ENCODE measurements at places on chromosomes 6 and 20.

GRCh38 chr6:13453771-13454251 is 33.6 kb downstream of the GFOD1 start:
- DNase-seq = peak; percentile 20

DNA sequence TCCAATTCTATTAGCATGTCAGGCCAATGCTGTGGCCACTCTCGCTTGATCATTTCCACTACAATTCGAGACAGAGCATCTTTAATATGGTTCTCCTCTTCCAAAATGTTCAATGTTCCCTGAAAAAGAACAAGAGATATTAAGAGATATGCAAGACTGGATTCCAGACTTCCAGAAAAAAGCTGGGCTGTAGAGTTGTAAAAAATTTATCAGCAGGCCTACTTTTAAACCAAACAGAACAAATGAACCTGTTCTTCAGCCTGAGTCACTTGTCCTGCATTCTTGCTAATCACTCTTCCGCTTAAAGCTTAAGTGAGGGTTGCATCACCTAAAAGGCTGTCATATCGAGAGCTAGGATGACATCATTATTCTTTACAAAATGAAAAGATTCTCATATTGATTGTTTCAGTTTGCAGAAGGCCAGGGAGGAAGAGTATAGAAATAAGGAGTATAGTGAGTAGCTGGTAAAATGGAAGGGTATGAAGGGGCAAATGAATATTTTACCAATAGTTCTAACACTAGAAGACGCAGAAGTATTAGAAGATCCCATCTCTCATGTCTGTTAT is 4.9 kb downstream of the XPO5 start:
- DNase-seq = no peak

- DNase-seq = no peak
These were observed 332.3 kb downstream of the PTPRT start for GRCh38 chr20:42857446-42857845.

- DNase-seq = no peak
These were observed 59.4 kb downstream of the ADGRF5 start for GRCh38 chr6:46862381-46862780.

DNA sequence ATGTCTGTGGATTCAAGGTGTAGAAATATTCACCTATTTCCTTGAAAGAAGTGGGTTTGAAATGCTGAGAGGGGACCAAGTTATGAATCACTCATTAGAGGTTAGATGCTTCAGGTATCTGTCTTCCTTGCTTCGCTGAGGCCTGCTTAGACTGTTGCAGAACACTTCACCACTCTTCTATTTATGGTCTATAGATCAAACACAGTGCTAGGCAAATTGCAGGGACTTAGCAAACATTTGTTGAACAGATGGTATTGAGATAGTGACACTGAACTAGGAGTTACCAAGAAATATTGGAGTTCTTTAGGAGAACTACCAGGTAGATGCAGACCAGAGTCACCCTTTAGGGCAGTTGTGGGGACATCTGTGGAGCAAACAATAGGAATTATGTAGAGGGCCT is 123.8 kb downstream of the RFPL4B start:
- no peak for DNase-seq

GRCh38 chr6:26223650-26224546 is 136.7 kb downstream of the HFE start:
- peak; percentile 48 for DNase-seq

DNA sequence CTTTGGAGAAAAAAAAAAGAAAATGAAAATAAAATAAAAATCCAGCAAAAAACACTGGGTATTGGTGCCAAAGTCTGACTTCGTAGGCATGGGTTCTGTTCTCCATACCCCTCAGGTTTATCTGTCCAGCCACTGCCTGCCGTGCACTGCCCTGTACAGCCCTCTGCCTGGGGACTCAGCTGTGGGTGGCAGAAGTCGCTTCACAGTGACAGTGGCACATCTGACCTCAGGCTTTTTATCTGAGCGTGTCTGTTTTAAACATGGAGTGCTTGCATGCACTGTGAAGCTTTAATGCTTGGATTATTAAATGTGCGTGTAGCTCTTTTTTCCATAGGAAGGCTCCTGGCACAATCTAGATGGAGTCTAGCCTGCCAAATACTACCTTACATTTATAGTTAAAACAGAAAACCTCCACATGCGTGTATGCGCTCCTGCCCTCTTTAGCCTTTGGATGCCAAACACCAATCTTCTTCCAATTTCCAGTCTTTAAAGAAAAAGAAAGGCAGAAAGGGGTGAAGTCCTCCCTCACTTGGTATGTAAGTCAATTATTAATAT is 375.5 kb downstream of the UTRN start:
- DNase-seq = no peak

DNA sequence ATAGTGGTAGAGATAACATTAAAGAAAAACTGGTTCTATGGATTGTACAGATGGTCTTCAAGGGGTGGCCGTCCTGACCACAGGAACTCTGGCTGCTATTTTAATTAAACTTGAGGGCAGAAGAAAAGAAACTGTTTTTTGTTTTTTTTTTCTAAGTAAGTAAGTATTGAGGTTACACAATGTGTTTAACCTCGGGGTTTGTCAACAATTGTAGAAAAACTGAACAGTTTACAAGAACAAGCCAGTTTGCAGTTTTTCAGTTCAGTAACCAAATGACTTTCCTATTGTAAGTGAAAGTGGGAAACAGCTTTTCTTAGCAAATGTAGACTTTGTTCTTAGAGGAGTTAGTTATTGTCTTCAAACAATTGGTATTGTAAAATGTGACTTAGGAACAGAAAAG is 77.0 kb downstream of the PLCB1 start:
- no peak for DNase-seq

- DNase-seq = no peak
These were observed 90.0 kb upstream of the MAFB start for GRCh38 chr20:40778894-40779496.

- DNase-seq = no peak
These were observed 61.8 kb upstream of the PLEKHG1 start for GRCh38 chr6:150537893-150538292.

DNA sequence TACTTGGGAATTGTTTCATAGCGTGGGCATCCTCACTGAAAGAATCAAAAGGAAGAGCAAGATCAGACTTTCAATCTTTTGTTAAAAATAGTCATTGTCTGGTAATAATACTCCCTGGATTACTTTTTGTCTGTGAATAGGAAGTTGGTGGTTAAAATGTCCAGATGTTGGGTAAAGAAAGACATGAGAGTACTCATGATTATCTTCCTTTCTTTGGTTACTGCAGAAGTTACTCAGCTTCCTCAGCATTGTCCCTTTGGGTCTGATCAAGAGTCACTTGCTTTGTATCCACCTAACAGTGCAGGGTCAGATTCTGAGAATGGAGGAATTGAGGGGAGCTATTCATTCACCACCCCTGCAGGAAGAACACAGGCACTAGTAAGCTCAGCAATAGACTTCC is 54.6 kb downstream of the RIN2 start:
- no peak for DNase-seq

GRCh38 chr20:53691811-53692192 is 98.2 kb upstream of the ZNF217 start:
- no peak for DNase-seq

DNA sequence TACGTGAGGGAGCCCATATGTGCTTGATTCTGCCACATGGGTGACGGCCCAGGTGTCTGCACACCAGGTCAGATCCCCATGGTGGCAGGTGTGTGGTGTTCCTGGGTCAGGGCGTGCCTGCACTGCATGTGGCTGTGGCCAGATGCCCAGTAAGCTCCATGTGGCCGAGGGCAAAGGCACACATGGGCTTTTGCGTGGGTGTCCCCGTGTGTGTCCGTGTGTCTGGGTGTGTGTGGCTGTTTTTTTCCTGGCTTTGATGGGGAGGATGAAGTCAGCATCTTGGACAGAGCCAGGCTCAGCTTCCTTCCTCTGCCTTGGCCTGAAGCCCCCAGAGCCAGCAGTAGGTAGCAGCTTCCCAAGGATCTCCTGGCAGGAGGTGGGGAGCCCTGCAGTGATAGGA is 1.5 kb upstream of the TNXB start:
- DNase-seq = no peak

GRCh38 chr6:34630040-34630439 is 66.5 kb downstream of the ILRUN start:
- DNase-seq = no peak

DNA sequence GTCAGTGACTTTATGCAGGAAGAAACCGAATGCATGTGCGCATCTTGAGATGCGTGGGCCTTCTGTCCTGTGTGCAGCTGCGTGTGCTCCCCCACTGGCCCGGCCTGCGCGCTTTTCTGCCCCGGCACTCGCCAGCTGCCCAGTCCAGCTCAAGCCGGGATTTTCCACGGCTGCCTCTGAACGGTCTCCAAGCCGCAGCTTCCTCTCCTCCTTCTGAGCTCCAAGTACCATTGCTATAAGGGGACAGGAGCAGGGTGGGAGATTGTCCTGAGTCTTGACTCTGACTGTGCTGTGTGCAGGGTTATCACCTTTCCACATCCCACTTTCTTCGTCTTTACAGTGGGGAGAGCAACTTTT is 302.8 kb downstream of the THBS2 start:
- no peak for DNase-seq

DNA sequence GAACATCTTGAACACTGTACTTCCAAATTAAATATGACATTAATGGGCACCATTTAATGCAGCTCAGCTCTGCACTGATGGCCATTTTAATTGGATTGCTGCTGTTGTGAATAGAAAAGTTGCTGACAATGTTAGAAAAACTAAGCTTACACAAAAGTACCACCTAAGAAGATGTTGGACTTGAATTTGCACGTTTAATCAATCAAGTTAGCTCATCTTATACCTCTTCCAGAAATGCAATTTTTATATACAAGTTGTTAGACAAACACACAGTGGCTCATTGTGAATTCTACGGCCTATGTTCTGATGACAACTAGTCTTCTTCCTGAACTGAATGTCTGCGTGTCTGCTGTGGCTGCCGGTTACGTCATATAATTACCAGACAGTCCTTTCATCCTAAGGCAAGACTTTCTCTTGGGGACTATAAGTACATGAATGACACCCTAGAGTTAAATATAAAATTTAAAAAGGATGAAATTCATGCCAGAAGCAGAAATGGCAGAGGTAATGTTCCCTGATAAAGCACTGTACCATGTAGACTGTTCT is 330.2 kb downstream of the EPM2A start:
- DNase-seq = no peak

DNA sequence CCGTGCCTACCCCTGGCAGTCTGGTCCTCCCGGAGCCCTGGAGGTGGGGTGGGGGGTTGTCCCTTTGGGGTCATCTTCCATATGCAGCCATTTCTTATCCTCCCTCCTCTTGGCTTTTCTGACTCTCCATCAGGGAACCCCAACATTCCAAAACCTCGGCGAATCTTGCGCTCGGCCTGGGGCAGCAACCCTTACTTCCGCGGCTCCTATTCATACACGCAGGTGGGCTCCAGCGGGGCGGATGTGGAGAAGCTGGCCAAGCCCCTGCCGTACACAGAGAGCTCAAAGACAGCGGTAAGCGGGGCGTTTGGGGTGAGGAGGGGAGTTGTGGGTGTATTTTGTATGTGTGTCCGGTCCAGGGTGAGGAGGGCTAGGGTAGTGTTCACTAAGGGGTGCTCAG is 168.0 kb upstream of the RNF24 start:
- no peak for DNase-seq

GRCh38 chr6:57242505-57242904 is 20.4 kb upstream of the RAB23 start:
- no peak for DNase-seq

DNA sequence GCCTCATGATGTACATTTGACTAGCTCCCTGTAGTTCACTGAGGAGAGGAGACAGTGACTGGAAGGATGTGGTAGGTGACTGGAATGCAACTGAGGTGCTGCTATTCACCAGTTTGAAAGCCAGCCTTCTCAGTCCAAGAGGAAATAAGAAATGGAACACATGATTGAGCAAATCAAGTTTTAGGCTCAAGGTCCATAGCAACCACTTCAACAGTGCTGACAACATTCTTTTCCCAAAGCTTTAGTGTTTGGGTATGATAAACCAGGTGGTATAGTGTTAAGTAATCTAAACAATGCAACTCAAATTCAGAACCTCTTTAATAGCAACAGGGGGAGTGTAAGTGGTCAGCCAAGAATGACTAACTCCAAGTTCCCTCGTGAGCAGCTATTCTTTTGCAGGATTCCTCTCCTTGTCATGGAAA is 9.2 kb downstream of the ZHX3 start:
- no peak for DNase-seq

DNA sequence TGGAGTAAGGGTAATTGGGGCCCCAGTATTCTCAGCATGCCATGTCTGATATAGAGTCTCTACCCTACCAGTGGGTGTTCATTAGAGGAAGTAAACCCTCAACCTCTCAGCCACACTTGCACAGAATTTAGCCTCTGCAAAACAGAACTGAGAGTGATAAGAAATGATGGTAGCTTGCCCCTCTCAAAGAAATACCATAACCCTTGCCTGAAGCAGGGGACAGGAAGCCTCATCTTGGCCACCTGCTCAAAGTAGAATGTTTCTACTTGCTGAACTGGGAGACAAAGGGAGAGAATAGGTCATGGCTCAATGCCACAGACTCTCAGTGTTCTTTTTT is 33.7 kb downstream of the SPTLC3 start:
- no peak for DNase-seq

- no peak for DNase-seq
These were observed 92.5 kb upstream of the NXT1 start for GRCh38 chr20:23257848-23258746.

GRCh38 chr6:107600936-107601335 is 111.0 kb downstream of the SOBP start:
- no peak for DNase-seq

GRCh38 chr20:58900397-58900796 is 47.9 kb downstream of the GNAS start:
- no peak for DNase-seq

- no peak for DNase-seq
These were observed 197.7 kb downstream of the FAXC start for GRCh38 chr6:99151634-99152346.

DNA sequence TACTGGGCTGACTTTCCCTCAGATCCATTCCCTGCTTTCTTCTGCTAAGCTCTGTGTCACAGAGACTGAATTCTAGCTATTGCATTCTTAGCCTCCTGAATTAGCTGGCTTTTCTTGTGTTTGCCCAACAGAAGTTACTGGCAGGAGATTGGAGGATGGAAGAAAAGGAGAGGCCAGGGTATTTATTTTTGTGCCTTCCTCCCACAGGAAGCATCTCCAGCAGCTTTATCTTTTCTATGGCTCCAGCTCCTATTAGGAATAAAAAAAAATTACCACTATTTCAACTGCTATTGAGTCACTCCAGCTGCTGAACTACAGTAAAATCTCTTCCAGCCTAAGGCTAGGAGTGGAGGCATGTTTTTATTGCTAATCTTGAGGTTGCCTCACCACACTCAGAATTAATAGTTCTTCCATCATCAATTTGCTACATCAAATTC is 492.4 kb downstream of the RFPL4B start:
- DNase-seq = no peak

Data from T follicular helper cell (primary cell).